PC-3 (cell line): ENCODE measurements at places on chromosomes 16 and 17. TPM values are rescaled to one million over a fixed set of nuclear protein-coding genes. Genes with fewer than 3 reads are reported as not detected.

DNA sequence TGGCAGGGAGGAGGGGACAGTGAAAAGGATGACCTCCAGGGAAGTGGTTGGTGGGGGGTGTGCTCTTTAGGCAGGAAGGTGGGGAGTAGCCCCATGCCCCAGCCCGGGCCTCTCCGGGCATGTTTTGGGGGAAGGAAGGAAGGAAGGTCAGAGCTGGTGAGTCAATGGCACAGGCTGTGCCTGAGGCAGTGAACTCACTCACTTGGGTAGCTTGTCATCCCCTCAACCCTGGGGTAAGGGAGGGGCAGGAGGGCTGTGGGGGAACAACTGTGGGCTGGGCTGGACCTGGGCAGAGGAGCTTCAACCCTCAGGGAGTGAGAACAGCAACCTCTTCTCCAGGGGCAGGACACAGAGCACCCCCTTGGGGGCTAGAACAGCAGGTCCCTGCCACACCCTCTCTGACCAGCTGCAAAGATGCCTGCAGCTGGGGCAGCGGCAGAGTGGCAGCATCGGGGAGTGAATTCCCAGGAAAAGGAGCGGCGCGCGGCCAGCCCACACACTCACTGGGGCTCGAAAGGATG lies 6.3 kb downstream of the CSF3 start:
- peaks cover 12% of the 10 kb centered on the region for H3K36me3 ChIP-seq
- peak; percentile 93 for DNase-seq
- H3K4me3 ChIP-seq, result peak overlapping the region; percentile 41; the same call in 1 of the 2 replicates
- H3K4me1 ChIP-seq, result peaks cover 69% of the 10 kb centered on the region

DNA sequence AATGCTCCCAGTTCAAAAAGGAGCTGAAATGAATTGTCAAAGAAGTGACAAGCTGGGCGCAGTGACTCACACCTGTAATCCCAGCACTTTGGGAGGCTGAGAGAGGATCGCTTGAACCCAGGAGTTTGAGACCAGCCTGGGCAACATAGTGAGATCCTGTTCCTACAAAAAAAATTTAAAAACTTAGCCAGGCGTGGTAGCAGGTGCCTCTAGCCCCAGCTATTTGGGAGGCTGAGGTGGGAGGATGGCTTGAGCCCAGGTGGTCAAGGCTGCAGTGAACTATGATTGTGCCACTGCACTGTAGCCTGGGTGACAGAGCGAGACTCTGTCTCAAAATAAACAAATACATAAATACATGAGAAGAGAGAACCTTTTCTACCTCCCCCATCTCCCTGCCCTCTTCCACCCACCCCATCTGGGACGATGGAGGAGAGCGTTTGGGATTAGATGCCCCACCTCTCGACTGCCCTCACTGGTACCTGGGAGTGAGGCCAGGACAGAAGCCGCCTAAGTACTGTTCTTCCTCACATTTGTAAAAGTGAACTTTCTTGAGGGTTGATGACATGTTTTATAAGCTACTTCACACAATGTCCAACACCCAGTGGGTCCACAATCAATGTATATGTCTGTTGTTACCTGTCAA lies 2.4 kb downstream of the IL4R start:
- DNase-seq, result no peak
- H3K27ac ChIP-seq, result peak overlapping the region; percentile 98
- H3K36me3 ChIP-seq, result no peaks in the 10 kb centered on the region
- no peaks in the 10 kb centered on the region for H3K27me3 ChIP-seq

- H3K27me3 ChIP-seq, result no peaks in the 10 kb centered on the region
- H3K4me3 ChIP-seq, result no peak overlapping the region
- H3K27ac ChIP-seq, result no peak overlapping the region
These were observed 3.5 kb downstream of the TENT4B start for GRCh38 chr16:50156590-50156989.

- no peak overlapping the region for H3K27ac ChIP-seq
- no peak for DNase-seq
- H3K4me3 ChIP-seq, result no peak overlapping the region
- no peaks in the 10 kb centered on the region for H3K27me3 ChIP-seq
- H3K4me1 ChIP-seq, result no peaks in the 10 kb centered on the region
These were observed 16.8 kb downstream of the PRPSAP1 start for GRCh38 chr17:76336756-76337412.

DNA sequence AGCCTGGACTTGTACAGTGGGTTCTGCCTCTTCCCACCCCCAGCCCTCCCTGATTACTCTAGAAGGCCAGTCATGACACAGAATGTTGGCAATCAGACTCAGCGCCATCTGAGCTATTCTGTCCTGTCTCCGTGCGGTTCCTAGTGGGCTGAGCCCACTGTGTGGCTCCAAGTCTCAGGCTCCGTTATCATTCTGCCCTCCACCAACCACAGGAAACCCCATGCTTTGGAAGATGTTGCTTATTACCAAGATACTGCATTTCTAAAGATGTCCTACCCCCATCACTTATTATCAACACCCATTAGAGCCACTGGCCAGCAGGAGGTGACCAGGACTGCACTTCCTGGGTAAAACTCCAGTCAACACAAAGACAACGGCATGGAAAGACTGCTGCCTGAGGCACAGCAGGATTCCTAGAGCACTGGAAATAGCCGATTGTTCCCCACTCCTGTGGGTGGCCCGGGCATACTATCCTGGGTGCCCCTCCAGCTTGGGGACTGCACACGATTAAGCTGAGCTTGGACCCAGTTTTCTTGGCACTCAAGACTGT lies 133.6 kb downstream of the AATF start:
- no peak overlapping the region for H3K27ac ChIP-seq
- H3K4me3 ChIP-seq, result no peak overlapping the region
- no peaks in the 10 kb centered on the region for H3K4me1 ChIP-seq
- peaks cover 9% of the 10 kb centered on the region; the same call in 1 of the 2 replicates for H3K36me3 ChIP-seq
- H3K27me3 ChIP-seq, result no peaks in the 10 kb centered on the region
- DNase-seq, result no peak

GRCh38 chr16:6266703-6267102 lies 1065.9 kb upstream of the RBFOX1 start:
- H3K36me3 ChIP-seq, result no peaks in the 10 kb centered on the region
- no peak for DNase-seq
- H3K27me3 ChIP-seq, result no peaks in the 10 kb centered on the region

- H3K4me3 ChIP-seq, result peak overlapping the region; percentile 57
- H3K4me1 ChIP-seq, result peaks cover 27% of the 10 kb centered on the region
- H3K27me3 ChIP-seq, result no peaks in the 10 kb centered on the region
- peak; percentile 80 for DNase-seq
- H3K36me3 ChIP-seq, result peaks cover 8% of the 10 kb centered on the region; the same call in 1 of the 2 replicates
These were observed 18.7 kb upstream of the BEAN1 start for GRCh38 chr16:66408163-66409048.

- peak overlapping the region; percentile 90 for H3K27ac ChIP-seq
- peaks cover 77% of the 10 kb centered on the region for H3K4me1 ChIP-seq
- H3K36me3 ChIP-seq, result no peaks in the 10 kb centered on the region
- peak; percentile 39 for DNase-seq
- H3K4me3 ChIP-seq, result peak overlapping the region; percentile 72
These were observed 442 bp downstream of the ABCC3 start for GRCh38 chr17:50634915-50635731.

- no peaks in the 10 kb centered on the region for H3K36me3 ChIP-seq
- no peaks in the 10 kb centered on the region for H3K4me1 ChIP-seq
These were observed 93.5 kb downstream of the CRISPLD2 start for GRCh38 chr16:84913315-84913714.

Gene PIMREG
- total RNA-seq, result 67.6 and 88.6 TPM in 2 replicates

Gene SBK1
- total RNA-seq, result 0.95 and 1.5 TPM in 2 replicates
